ENCODE measurements at places on chromosomes 3 and 15. TPM values are rescaled to one million over a fixed set of nuclear protein-coding genes. Genes with fewer than 3 reads are reported as not detected.

GRCh38 chr15:78837543-78837942 is 26.3 kb upstream of the ADAMTS7 start:
- H3K27ac ChIP-seq = no peak overlapping the region
- no peak overlapping the region for H3K4me3 ChIP-seq
- peaks cover 14% of the 10 kb centered on the region for H3K4me1 ChIP-seq
- no peak for DNase-seq

- H3K4me1 ChIP-seq = no peaks in the 10 kb centered on the region
- peaks cover 58% of the 10 kb centered on the region for H3K36me3 ChIP-seq
- no peaks in the 10 kb centered on the region for H3K27me3 ChIP-seq
- no peak overlapping the region for H3K27ac ChIP-seq
- DNase-seq = no peak
Measured at GRCh38 chr3:39090922-39091321, 16.5 kb downstream of the GORASP1 start.

The STRIT1 gene
- not detected for total RNA-seq

GRCh38 chr15:69032703-69033373 is 18.3 kb downstream of the NOX5 start:
- no peak overlapping the region for H3K27ac ChIP-seq
- no peaks in the 10 kb centered on the region for H3K27me3 ChIP-seq
- H3K4me3 ChIP-seq = no peak overlapping the region
- H3K36me3 ChIP-seq = no peaks in the 10 kb centered on the region

The DZIP1L gene
- total RNA-seq = 23.1 TPM
